Fibroblast of skin of right biceps (primary cell): ENCODE measurements at places on chromosomes 5 and 9.

GRCh38 chr5:76625087-76625815 is 2.0 kb upstream of the F2RL2 start:
- DNase-seq, result no peak

DNA sequence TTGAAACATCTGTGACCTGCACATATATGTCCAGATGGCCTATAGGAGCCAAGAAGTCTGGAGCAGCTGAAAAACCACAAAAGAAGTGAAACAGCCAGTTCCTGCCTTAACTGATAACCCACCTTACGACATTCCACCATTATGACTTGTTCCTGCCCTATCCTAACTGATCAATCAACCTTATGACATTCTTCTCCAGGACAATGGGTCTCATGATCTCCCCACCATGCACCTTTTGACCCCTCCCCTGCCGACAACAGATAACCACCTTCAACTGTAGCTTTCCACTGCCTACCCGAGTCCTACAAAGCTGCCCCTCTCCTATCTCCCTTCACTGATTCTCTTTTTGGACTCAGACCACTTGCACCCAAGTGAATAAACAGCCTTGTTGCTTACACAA is 233.8 kb downstream of the CCDC171 start:
- DNase-seq, result no peak

DNA sequence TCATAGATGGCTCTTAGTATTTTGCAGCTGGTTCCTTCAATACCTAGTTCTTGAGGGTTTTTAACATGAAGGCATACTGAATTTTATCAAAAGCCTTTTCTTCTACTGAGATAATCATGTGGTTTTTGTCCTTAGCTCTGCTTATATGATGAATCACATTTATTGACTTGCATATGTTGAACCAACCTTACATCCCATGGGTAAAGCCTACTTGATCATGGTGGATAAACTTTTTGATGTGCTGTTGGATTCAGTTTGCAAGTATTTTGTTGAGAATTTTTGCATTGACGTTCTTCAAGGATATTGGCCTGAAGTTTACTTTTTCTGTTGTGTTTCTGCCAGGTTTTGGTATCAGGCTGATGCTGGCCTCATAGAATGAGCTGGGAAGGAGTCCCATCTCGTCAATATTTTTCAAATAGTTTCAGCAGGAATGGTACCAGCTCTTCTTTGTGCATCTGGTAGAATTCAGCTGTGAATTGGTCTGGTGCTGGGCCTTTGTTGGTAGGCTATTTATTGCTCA is 49.7 kb downstream of the YIPF5 start:
- no peak for DNase-seq

DNA sequence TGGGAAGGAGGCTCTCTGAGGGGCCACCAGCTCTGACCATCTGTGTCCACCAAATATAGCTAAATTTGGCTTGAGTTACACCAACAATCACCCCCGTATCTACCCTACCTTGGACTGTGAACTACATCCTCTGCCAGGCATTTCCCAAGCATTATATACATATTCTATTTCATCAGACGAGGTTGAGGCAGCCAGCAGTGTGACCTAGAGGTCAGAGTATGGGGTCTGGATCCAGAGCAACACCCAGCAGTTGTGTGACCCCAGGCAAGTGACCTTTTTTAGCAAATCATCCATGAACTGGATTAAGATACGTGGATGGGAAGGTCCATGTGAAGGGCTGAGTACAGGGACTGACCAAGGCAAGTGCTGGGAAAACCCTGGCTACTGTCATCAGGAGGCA is 180.6 kb downstream of the HSPA4 start:
- no peak for DNase-seq

DNA sequence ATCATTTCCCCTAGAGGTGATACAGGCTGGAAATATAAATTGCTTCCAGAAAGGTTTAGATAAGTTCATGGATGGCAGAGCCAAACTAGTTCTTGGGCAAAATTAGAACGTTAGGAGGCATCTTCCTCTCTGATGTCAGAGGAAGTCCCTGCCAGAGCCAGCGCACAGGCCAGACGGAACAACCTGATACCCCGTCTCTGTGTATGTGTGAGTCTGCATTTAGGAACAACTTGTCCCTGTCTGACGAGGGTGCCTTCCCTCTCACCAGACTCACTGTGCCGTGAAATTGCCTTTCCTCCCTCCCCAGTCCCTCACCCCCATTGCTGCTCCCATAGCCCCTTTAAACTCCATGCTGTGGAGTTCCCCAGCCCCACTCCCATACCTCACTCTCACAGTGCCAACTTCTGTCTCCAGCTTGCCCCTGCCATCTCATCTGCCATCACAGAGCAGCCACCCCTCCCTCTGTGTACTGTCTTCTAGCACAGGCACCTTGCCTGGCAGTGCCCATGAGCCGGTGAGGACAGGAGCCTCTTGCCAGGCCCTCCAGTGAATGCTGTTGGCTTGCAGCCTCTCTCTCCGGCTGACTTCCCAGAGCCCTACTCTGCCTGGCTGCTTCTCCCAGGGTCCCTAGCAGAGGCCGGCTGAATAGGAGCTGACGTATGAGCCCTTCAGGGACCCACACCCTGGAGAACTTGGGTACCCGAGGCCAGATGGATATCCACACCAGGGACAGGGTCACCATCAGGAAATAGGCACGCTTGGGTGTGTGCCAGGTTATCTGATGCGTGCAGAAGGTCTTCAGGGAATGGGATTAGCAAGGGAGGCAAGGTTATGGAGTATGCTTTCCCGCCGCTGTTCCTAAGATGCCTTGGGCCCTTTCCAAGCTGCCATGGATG is 26.7 kb downstream of the UNC5A start:
- DNase-seq, result no peak

DNA sequence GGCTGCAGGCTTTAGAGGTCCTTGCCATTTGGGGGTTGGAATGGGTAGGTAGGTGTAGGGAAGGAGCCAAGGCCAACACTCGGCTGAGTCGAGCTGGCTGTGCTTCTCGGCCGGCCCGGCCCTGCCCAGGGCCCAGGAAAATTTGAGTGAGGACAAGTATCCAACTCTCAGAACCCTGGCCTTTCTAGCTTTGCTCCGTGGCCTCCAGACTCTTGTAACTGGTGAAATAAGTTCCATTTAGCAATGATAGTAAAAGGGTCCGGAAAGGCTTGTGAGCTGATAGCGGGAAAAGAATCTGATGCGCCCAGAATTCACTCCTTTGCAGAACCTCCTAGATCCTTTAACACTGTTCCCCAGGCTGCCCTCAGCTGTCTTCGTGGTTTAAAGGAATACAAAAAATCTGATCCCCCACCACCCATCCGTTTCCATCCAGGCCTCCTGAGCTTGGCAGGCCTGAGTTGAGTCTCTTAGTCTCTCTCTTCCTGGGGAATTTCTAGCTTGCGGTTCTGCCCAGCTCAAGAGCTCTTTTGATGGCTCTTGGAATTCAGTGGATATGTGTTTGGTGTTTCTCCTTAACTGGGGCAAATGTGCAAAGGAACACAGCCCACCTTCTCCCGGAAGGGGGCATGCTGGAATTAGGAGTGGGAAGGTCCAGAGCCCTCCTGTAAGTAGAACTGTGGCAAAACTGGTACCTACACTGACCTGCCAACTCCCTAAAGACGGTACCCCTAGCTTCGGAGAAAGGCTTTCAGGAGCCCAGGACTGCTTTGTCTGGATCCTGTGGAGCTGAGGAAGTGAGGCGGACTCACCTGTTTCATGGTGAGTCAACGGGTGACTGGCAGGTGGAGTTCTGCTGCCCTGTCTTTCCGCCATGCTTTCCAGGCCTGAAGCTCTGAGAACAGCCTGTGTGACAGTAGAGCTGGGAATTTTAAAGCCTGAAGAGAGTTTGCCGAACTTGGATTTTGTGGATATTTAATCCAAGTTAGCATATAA is 1.7 kb downstream of the DMRT3 start:
- DNase-seq, result no peak
